ENCODE measurements at places on chromosomes 4 and X.
A peak's percentile ranks its signal among the peaks of the same experiment; 100 is the strongest.

GRCh38 chrX:106932960-106933537, 12.8 kb downstream of the CLDN2 start:
- peak; percentile 24 for DNase-seq

DNA sequence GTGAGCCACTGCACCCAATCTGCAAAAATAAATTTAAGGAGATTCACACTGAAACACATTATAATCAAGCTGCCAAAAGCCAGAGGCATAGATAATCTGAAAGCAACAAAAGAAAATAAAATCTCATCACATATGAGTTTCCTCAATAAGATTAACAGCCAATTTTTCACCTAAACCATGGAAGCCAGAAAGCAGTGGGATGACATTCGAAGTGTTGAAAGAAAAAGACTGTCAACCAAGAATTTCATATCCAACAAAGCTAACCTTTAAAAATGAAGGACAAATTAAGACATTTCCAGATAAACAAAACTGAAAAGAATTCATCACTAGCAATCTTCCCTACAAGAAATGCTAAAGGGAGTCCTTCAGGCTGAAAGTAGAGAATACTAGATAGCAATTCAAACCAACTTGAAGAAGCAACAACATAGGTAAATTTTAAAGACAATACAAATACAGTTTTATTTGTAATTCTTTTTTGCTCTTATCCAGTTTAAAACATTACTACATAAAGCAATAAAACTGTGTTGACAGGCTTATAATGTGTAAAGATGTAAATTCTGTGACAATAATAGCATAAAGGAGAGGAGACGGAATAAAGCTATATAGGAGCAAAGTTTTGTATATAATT, 23.1 kb upstream of the KLHL8 start:
- DNase-seq = no peak

DNA sequence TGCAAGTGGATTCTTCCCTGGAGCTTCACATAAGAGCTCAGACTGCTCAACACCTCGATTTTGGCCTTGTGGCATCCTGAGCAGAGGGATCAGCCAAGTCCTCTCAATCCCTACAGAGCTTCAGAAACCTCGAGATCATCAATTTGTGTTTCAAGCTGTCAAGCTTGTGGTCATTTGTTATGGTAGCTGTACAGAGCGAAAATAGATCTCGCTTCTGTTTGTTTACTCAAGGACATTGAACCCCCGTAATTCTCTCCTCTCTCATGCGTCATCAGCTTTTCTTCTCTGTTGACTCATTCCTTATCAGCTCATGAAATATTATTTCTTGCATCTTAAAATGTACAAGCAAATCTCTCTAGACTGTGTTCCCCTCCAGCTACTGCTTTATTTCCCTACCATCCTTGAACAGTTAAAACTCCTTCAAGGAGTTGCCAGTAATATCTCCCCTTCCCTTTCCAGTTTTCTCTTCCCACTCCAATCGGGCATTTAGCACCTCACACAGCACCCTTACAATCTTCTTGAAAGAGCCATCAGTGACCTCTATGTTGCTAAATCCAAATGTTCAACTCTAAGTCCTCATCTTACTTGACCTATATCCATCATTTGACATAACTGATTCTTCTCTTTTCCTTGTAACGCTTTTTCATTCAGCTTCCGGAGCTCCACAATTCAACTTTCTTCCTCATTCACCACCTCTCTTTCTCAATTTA, 106.2 kb upstream of the FAT1 start:
- DNase-seq = peak; percentile 53

GRCh38 chr4:54176202-54176601, 52.9 kb upstream of the PDGFRA start:
- DNase-seq = no peak

DNA sequence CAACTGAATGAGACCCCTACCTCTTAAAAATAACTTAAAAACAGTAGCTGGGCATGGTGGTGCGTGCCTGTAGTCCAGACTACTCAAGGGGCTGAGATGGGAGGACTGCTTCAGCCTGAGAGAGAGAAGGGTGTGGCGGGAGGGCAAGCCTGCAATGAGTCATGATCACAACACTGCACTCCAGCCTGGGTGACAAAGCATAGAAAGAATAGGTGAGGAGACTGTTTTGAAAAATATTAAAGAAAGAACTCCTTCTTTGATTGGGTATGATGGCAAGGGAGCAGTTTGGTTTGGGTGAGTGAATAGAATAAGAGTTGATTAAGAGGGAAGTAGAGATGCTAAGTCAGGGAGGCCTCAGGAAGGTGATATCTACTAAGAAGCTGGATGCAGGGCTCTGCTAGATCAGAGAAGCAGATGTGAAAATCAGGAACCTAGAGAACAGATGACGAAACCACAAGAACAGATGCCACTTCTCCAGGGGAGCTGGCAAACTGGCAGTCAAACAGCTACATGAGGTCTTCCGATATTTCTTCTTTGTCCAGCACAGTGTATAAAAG, 318.6 kb downstream of the OPHN1 start:
- DNase-seq = no peak

DNA sequence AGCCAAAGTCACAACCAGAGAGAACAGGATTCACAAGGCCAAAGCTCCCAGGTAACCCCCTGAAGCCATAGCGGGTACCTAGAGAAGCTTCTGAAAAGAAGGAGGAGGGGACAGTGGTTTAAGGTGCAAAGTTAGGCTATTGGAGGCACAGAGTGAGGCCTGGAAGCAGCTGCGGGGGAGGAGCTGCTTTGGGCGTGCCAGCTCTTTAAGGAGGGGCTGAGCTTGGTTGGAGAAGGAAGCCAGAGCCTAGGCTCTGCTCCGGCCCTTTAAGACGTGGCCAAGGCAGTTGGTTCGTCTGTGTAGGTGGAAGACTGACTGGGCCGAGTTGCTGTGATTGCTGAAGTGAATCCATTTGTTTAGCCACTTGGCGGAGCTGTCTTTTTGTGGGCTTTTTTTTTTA, 1.5 kb downstream of the KLF8 start:
- peak; percentile 56 for DNase-seq

GRCh38 chr4:25075851-25076250, 45.1 kb upstream of the LGI2 start:
- DNase-seq = no peak

GRCh38 chrX:97366237-97366636, 482.5 kb downstream of the RPA4 start:
- no peak for DNase-seq

All from fibroblast of gingiva (primary cell).